ENCODE measurements at places on chromosomes 16 and 17.

DNA sequence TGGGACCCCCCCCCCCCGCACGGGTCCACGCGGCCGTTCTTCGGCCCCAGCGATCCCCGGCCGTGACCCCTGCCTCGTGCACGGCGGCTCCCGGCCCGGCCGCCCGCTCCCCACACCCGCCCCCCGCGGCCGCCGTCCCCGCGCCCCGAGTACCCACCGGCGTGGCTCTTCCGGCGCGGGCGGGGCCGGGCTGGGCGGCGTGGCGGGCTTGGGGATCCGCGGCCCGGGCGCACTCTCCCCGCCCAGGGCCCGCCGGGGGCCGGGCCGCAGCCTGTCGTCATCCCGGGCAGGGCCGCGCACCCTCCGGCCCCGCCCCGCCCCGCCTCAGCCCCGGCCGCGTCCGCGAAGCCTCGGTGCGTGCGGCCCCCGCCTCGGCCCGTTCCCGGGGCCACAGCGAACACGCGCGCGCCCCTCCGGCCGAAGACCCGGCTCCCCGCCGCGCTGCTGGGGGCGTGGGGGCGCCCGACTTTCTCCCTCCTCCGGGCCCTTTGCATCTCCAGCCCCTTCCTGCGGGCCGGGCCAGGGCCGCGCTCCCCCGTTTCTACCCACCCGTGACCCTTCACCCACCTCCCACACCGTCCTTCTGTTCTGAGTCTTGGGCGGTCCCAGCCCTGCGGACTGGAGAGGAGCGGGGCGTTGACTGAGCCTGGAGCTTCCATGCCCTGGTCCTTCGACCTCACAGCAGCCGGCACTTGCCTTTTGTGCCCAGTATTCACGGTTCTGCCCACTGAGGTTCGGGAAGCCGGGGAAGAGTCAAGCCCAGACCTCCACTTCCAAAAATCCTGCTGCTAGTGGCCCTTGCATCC lies 840 bp downstream of the MYO1C start:
- DNase-seq = peak; percentile 59

GRCh38 chr16:15643048-15643945 lies at the start of gene MARF1:
MARF1 (minus strand) TSS chr16:15643154; CDS start chr16:15639233, 3,921 bp downstream.
- peak; percentile 99 for DNase-seq

- no peak for DNase-seq
Measured at GRCh38 chr16:70324998-70325747, 21.5 kb upstream of the DDX19A start.

DNA sequence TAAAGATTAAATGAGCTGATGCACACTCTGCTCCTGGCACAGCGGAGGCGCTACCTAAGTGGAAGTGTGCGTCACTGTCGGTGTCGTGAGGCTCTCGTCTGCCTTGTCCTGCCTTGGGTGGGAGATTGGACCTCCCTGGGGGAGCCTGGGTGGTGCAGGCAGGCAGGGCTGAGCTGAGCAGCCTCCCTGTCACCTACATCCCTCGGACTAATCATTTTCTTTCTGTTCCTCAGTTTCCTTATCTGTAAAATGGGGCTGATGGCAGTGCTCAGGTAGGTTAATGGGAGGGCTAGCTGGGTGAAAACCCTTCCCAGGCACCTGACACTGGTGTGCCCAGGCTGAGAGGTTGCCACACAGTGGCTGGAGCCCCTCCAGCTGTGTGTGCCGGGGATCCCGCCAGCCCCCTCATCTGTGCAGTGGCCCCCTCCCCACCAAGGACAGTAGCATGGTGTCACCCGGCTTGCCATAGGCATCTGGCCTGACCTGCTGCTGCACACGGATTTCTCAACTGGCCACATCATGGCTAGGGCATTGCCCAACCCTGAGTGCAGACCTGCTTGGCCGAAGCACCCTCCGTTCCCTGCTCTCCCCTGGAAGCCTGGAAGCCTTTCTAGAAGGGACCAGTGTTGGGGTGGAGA lies 4.3 kb downstream of the ADCY7 start:
- DNase-seq = peak; percentile 2

- DNase-seq = no peak
Measured at GRCh38 chr17:4908301-4908700, 5.4 kb upstream of the CHRNE start.
